ENCODE measurements at places on chromosomes 12 and 14.

GRCh38 chr14:93986955-93987354, 10.1 kb upstream of the CCDC197 start:
- no peak for DNase-seq

DNA sequence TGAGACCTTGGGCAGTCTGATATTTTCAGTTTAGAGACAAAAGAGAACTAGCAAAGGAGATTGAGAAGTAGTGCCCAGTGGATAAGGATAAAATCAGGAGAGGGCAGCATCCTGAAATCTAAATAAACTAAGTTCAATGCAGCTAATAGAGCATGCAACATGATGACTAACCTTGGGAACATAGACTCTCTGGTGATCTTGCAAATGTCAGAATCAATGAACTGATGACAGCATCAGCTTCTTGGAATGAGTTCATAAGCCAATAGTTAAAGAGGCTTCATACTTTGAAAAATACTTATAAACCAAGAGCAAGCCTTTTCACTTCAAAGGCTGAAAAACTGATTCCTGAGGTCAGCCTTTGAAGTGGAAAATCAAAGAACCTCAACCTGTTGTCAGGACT, 8.2 kb downstream of the TAS2R19 start:
- no peak for DNase-seq

DNA sequence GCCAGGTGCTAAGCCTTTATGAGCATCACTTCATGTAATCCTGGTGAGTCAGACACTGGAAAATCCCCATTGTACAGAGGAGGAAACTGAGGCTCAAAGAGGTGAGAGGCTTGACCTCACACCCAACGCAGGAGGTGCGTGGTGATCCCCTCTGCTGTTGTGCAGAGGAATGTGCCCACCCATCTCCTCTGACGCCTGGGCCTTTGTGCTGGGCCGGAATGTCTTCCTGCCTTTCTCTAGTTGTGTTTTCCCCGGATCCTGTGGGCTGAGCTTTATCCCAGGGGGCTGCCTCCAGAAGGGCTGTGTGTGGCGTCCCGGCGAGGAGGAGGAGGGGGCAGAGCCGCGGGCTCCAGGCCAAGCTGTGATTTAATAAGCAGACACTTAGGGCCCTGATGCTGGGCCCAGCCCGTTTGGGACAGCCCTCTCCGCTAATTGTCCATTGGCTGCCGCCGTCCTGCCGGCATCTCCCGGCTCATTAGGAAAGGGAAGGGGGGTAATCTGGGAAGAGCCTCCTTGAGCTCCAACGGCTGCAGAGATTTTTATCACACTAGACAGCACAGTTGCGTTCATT, 653.6 kb downstream of the MED13L start:
- DNase-seq = no peak

DNA sequence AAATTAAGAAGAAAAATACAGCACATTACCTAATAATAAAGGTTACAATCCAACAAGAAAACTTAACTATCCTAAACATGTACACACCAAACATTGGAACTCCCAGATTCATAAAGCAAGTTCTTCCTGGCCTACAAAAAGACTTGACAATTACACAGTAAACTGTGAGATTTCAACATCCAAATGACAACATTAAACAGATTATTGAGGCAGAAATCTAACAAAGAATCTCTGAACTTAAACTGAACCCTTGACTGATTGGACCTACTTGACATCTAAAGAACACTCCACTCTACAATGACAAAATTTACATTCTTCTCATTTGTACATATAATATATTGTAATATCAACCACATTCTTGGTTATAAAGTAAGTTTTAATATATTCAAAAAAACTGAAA, 1341.3 kb downstream of the LRFN5 start:
- DNase-seq = no peak

DNA sequence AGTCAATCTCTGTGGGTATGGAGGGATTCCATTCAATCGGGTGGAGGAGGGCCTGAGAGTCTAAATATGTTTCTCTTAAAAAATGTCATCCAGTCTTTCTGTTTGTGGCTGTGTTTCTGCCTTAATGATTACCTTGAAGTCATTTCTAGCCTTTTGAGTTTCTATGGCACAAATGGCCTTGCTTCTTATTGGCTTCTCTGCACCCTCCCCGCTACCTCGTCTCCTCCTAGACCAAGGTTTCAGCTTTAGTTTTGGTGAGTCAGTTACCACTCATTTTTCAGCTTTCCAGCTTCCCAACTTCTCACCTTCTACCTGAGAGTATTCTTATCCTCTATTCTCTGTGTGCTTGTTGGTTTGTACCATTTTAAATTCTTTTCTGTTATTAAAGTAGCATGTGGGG, 159.2 kb downstream of the SYNE2 start:
- DNase-seq = no peak

DNA sequence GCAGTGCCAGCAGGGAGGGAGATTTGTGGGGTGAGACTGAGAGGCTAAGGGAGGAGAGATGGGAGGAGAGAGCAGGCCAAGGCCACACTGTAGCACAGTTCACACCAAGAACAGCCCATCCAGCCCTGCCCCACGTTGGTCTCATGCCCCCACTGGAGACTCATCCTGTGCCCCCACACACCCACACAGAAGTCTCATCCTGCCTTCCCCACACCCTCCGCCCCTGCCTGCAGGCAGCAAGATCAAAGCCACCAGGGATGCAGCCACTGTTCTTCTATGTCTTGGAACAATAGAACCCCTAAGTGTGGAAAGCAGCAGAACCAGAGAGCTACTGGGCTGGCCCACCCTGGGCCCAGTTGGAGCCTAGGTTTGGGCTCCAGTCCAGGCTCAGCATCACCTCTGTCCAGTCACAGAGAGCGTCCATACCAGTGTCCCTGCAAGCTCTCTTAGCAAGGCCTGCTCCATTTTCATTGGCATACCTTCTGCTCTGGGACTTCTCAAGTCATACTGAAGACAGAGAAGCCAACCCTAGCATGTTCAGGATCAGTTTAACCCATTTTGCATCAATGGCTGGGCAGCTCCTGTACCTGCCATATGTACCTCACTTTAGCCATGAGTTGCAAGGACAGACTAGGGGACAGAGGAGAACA, 31.7 kb upstream of the HDAC7 start:
- no peak for DNase-seq

DNA sequence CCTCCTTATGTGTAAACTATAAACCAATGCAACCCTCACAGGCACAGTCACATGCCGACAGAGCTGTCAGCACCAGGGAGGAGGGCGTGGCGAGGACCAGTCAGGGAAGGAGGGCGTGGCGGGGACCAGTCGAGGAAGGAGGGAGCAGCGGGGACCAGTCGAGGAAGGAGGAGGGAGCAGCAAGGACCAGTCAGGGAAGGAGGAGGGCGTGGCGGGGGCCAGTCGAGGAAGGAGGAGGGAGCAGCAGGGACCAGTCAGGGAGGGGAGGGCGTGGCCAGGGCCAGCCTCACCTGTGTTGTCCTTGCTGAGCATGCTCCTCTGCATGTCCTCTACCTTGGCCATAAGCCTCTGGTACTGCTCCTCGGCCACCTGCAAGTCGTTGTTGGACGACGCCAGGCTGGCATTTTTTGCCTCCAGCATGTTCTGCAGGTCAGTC, 24.2 kb downstream of the GOLGA3 start:
- DNase-seq = no peak

DNA sequence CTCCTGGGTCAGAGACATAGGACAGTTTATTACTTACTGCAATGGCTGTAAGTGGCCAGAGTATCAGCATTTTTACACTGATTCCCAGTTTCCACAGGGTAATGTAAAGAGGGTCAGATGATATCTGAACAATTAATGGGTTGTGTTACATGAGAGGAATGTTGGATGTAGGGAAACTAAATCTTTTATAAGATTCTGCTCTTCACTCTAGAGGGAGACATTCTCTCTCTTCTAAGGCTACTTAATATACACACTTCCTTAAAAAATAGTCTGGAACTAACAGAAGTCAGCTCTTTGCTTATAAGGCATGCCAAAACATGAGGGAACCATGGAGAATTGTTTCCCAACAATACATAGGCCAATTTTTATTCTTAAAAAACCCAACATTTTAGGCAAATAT, 389.8 kb downstream of the ETNK1 start:
- no peak for DNase-seq

GRCh38 chr12:113065126-113066007, 8.8 kb downstream of the DTX1 start:
- DNase-seq = no peak

- DNase-seq = no peak
These were observed 220.5 kb downstream of the PELI2 start for GRCh38 chr14:56338674-56339073.

GRCh38 chr14:85604714-85605113, 74.8 kb downstream of the FLRT2 start:
- no peak for DNase-seq

GRCh38 chr14:34824826-34825225, 50.3 kb downstream of the BAZ1A start:
- no peak for DNase-seq

DNA sequence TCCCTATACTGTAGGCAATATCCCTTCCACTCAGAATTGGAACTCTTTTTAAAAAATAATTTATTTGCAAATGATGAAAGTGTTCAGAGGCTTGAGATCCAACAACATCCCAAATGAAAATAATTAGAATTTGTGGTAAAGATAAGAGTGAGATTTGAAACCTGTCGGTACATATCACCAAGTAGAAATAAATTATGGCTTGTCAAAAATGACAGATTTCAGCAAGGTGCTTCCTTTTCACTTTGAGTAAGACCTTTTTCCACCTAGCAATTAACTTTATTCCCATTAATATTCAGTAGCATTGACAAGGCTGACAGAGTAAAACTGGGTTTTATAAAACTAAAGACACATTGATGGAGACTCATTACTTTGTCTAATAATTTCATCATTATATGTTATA, 107.7 kb upstream of the PRKD1 start:
- no peak for DNase-seq

DNA sequence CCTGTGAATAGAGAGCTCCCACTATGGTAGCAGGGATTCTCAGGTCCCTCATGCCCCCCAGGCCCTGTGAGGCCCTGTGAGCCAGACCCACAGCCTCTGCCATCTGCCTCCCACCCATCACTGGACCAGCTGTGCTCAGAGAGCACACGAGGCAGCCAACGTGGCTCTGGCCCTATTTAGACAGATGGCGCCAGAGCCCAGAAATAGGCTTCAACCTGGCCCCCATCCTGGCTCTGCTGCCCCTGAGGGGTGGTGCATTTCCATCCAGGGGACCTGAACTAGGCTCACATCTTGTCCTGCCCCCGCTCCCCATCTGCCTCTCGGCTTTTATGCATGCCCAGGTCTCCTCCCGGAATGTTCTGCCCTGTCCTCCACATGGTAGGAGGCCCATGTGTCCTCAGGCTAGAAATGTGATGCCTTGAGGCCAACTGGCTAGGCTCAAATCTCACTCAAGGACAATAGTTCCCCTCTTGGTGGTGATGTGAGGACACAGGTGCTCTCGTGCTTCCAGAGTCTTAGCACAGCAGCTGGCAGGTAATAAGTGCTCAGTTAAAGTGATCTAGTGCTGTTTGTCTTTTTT, 18.9 kb downstream of the TMEM63C start:
- DNase-seq = no peak

GRCh38 chr14:48008646-48009045, 333.2 kb upstream of the MDGA2 start:
- no peak for DNase-seq

DNA sequence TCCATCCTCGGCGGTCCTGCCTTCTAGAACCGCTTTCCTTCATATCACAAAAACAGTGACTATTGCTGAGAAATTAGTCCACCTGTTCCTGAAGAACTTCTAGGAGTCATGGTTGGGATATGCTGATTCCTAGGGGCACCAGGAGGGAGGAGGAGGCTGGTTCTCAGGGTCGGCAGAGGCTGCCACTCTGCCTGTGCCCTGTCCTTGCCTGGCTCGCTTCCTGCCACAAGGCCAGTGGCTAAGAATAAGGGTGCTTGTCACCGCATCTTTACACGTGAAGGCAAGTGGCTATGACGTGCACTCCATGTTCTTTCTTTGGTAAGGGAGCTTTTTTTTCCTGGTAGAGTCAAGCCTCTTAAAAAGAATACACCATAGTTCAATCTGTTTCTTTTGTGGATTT, 18.7 kb upstream of the DGLUCY start:
- DNase-seq = no peak

DNA sequence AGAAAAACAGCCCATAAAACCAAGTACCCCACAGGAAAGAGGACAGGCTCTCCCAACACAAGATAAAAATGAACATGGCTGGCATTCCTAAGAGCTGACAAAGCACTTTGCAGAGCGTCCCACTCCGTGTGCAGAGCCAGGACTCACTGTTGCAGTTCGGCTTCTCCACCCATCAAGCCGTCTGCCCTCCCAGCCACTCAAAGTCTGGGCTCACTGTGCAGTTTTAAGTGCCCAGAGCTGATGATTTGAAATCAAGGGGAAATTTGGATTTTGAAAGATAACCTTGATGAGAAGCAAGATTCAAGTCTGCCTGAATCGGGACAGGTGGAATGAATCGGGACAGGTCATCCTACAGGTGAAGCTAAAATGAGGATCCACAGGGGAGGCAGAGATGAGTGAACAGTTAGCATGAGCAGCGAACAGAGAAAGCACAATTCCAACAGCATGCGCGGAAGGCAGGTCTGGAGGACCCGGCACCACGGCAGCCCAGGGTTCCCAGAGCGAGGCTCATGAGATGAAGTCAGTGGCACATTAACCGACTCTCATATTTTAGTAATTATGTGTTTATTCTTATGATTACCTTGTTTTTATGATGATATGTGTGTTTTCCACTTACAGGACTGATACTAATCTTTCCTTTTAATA, 39.8 kb upstream of the GPR68 start:
- DNase-seq = no peak

DNA sequence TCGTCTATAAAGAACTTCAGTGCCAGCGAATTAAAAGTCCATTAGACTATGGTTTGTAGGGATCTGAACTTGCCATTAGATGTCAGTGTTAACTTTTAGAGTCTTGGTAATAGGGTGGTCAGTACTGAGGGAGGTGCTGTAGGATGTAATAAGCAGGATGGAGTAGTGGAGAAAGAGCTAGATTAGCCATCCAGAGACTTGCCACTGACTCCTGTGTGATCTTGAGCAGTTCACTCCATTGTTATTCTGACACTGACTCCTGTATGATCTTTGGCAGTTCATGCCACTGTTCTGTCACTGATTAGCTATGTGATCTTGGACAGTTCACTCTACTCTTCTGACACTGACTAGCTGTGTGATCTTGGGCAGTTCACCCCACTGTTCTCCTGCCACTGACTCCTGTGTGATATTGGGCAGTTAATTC, 133.6 kb downstream of the TTLL5 start:
- DNase-seq = no peak

DNA sequence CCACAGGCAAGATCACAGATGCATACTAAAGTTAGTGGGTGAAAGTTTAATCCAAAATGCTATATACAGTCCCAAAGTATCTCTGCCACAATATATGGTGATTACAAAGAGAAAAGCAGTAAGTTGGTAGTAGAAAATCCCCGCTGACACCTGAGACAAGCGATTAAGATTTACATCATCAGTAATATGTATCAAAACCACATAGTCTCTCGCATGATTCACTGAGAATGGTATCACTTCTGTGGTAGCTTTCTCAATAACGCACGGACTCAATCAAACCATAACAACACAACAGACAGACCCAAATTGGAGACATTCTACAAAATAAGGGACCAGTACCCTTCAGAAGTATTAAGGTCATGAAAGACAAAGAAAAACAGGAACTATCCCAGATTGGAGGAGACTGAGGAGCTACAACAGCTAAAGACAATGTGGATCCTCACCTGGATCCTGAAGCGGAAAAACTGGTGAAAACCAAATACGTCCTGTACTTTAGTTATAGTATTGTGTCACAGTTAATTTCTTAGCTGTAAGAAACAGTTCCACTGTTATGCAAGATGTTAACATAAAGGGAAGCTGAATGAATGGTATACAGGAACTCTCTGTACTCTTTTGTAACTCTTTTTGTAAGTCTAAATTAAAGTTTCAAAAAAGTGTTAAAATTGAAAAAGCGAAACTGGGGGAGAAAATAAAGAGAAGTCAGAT, 51.0 kb downstream of the SPTLC2 start:
- no peak for DNase-seq

- DNase-seq = no peak
These were observed 47.9 kb downstream of the ST8SIA1 start for GRCh38 chr12:22286569-22286968.
